ENCODE measurements at places on chromosomes 2 and 18.

DNA sequence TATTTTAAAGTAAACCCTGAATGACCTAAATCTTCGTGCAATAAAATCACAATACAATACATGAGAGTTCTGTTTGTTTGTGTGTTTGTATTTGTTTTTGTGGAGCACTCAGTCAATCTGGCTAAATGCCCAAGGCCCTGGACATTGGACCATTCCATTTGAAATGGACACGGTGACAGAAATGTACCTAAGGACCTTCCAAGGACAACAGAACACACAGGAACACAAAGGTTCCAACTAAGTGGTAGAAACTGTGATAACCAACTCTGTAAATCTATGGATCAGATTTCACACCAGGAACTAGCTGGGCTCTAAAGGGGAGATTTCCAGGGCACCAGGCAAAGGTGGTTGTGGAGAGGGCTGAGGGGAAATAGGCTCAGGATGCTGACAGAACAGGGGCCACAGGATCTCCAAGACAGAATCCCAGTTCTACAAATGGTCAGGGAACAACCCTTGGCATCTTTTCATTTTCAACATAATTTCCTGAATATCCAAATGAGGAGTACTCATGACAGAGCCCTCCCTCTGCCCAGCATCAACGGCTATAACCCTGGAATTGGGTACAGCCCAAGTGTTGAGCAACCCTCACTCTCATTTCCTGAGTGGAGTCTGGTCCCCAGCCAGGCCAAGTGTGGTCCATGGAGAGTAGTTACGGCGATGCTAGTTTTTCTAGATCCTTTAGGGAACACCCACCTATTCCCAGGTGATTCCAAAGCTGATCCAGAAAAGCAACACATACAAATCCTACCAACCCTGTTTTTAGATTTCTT lies 78.4 kb downstream of the NCKAP5 start:
- DNase-seq = no peak

DNA sequence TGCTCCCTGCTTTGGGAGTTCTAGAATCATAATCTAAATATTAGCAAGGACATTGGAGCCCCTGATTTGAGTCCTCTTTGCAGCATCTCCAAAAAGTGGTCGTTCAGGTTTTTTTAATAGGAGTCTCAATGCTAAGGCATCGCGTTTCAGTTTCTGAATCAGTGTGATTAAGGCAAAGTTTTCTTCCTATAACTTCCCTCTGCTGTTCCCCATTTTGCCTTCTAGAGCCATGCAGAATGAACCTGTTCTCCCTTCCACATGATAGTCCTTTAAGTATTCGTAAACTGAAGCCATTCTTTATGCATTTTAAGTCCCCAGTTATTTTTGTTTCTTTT lies 159.5 kb downstream of the PTGR3 start:
- DNase-seq = no peak

DNA sequence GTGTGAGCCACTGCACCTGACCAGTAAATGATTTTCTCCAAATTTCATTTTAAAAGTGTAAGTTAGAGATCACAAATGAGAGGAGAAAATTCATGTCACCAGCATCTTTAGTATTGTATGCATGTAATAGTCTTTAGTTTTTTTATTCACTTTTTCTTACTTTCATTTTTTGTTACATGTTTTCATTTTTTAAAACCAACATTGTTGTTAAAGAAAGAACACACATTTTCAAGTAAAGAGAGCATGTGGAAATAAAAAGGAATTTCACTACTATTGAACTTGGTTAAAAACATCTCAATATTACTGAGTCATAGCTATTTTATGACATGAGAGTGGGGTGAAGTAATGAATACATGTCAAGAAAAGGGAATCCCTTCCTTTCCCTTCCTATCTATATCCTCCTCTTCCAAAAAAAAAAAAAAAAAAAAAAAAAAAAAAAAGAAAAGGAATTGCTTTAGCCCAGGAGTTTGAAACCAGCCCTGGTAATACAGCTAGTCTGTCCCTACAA lies 29.1 kb upstream of the PMAIP1 start:
- no peak for DNase-seq

GRCh38 chr18:37985126-37985525 lies 419.5 kb upstream of the CELF4 start:
- DNase-seq = no peak

- DNase-seq = no peak
These were observed 154.8 kb downstream of the RNF152 start for GRCh38 chr18:61738042-61738441.

DNA sequence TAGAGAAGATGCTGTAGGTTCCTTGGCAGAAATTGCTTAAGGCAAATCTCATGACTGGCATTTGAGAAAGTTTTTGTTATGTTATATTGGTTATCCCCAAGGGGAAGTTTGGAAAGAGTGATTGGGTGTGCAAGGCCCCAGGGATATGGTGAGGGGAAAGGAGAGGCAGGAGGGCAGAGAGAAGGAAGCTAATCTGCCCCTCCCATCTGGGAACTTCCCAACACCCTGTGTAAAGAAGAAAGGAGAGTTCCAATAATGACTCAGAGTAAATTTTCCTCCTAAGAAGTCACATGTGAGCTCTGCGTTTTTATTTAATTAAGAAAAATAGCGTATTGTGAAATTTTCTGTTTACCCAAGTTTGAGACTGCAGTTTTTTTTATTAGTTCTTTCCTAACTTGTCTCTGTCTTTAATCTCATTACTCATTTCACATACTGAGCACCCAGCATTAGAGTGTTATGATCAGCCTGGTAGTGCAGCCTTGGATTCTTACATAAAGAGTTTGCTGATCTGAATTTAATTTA lies 3.1 kb upstream of the KYNU start:
- no peak for DNase-seq

DNA sequence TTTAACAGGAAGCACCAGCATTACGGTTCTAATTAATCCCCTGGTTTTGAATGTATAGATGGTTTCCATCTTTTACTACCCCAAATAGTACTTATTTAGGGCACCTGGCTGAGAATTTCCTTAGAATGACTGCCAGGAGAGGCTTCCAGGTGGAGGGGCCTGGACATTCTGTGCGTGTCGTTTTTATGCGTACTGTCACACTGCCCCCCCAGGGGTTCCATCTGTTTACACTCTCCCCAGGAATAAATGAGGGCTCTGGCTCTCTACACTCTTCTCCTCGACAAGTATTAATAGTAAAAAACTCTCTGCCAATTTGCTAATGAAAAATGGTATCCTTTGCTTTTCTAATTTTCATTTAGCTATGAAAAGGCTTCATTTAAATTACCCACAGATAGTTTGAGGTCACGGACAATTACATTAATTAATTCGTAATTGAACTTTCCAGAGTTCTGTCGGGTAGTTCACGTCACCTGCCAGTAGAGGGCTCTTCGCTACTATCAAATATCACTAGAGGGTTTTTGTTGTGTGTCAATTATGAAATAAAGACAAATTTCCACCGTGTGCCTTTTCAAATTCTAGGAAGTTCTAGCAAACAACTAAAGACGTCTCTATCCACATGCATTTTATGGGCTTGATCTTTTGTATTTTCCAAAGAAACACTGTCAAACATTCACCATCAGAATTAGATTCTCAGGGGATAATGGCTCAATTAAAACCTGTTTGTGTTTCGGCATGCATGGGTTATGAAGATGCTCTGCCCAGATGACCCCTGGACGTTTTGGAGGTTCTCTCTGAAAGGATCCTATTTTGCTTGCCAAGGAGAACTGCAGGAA lies 88.8 kb upstream of the ASB18 start:
- no peak for DNase-seq

DNA sequence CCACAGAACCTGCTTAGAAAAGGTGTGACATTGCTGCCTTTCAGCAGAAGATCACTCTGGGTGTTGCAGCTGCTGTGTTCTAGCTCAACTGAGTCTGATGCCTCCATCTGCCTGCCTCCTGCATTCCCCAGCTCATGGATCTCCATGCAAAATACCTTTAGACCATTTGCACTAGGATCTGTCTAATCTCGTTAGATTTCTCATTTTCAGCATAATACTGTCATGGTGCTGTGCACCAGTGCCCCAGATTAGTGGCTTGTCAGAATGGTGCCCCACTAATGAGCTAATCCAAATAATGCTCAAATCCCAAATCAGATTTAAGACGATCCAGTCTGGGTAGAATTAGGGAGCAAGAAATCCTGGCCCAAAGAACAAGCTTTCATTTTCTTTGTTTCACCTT lies 284.4 kb upstream of the PARD3B start:
- no peak for DNase-seq

- no peak for DNase-seq
These were observed 1573.4 kb upstream of the NXPH2 start for GRCh38 chr2:140353541-140353940.

GRCh38 chr2:98027538-98027937 lies 31.8 kb upstream of the TMEM131 start:
- DNase-seq = no peak

GRCh38 chr18:73214970-73215369 lies 347.2 kb upstream of the NETO1 start:
- DNase-seq = no peak

GRCh38 chr18:53944721-53945120 lies 279.7 kb downstream of the MBD2 start:
- DNase-seq = no peak

- no peak for DNase-seq
These were observed 3.0 kb downstream of the CD8A start for GRCh38 chr2:86787736-86788135.

DNA sequence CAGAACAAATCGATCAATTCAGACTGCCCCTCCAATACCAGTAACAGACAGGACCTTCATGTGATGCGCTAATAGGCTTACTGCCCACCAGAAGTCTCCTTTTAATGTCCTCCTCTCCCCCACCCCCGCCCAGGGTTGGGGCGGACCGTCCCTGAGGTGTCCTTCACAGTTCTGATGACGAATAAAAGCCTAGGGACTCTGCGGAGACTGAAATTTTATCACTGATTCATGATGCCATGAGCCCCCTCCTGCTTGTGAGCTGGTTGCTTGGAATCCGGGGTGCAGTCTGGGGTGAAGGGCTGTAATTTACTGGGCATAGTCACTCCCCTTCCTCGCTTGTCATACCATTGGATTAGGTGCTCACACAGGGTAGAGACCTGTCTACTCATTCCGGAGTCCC lies 42.3 kb downstream of the B3GNT2 start:
- no peak for DNase-seq

DNA sequence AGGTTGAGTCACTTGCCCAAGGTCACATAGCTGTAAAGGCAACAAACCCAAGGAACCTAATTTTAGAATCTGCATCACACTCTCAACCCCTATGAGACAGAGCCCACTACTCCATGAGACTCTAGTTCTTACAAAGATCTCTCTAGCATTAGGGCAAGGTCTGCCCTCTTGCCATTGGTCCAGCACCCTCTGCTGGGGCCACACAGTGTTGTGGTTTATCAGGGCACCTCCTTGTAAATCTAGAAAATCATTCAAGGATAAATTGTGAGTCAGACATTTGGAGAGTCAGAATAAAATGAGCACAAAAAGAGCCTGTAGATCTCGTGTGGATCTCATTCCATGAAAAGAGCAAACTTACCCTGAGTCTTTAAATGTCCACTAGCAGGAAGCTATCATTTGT lies 91.2 kb downstream of the SLC8A1 start:
- no peak for DNase-seq

DNA sequence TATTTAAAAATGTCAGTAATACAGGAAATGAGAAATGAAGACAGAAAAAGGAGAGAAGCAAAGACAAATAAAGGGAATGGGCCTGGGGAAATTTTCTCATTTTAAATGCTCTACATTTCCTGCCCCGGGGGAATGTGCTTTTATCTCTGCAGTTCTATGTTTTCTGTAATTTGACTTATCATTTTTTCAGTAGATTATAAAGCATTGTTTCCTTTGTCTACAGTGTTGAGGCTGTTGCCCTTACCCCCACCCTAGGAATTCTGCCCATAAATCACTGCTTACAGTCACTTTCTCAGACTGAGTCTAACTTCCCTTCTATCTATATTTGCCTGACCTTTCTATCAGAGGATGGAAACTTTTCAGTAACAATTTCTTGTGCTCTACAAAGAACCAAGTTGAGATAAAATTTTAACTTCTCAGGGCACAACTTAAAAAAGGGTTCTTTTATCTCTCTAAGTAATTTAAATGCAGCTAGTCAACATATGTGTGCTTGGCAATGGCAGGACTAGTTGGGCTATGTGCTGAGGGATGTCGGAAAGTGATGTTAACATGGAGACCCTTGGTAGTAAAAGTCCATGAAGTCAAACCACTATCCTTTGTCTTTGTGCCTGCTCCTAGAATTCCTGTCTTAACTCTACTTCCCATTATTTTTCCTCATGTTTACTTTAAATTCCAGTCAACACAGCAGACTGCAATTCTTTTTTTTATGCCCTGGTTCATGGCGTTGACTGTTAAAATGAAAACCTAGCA lies 146.5 kb upstream of the MMADHC start:
- DNase-seq = no peak

- DNase-seq = no peak
These were observed 114.9 kb downstream of the TCF4 start for GRCh38 chr18:55473058-55473457.
